Stimulated activated CD8-positive, alpha-beta memory T cell treated with anti-CD3 and anti-CD28 coated beads, Interleukin-7, amount 100 ng/mL, for 1 hour (primary cell): ENCODE measurements at places on chromosomes 2 and 18.

- no peak for DNase-seq
These were observed 75.7 kb downstream of the CHST9 start for GRCh38 chr18:27109451-27109850.

DNA sequence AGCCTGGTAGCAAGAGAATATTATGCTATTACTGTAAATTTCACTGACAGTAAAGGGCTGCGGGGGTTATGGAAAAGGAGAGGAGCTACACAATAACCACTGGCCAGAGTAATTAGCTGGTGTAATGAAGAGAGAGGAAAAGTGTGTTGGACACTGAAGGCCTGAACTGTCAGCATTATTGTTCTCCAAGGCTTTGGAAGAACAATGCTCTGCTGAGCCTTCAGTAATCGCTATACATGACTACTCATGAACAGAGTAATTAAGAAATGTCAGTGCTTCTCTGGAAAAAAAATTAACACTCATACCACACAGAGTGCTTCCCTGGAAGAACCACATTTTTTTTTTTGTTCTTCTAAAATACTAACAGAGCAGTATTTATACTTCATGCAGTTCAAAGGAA lies 931.3 kb downstream of the CPS1 start:
- DNase-seq = no peak

DNA sequence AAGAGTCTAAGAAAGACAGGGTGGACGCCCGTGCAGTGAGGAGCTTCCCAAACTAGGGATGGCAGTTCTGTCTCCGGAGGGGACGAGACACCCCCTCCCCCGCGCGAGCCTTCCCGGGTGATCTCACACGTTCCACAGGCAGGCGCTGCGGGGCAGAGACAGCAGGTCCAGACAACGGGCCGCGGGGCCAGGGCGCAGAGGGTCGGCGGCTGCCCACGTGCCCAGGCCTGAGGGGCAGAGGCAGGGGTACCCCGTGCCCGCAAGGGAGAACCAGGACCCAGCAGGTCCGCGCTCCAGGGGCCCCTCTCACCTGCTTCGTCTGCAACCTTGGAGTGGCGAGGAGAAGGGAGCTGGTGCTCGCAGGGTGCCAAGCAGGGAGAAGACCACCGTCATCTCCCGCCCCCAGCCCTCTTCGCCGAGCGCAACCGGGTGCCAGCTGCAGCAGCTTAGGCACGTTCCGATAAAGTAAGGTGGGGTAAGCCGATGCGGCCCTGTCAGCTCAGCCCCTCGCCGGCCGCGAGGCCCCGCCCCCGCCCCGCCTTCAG lies at the start of gene GPR155:
TSS of gene GPR155 (minus strand) at position 467 of the 545 bp plus-strand sequence. CDS start 5,073 bp downstream, outside the sequence.
- no peak for DNase-seq

- no peak for DNase-seq
These were observed 211.9 kb downstream of the AGPS start for GRCh38 chr2:177604271-177605065.

GRCh38 chr2:172361360-172361759 lies 66.0 kb upstream of the ITGA6 start:
- DNase-seq = no peak

DNA sequence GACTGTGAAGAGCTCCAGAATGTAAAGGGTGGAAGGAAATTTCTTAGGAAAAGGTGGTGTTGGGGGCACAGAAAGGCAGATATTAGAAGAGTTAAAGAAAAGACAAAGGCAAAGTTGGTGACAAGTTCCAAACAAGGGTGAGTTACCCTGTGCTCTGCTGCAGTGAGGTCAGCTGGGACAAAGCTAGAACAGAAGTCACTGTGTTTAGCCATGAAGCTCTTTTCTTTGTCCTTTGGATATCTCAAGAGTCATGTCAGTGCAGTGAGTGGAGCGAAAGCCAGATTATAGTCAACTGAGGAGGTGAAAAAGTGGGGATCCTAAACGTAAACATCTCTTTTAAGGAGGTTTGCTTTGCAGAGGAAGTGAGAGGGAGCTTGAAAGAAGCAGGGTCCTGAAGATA lies 187.8 kb upstream of the ALPP start:
- DNase-seq = no peak

- no peak for DNase-seq
These were observed 13.1 kb downstream of the MTCL1 start for GRCh38 chr18:8718401-8718913.

- no peak for DNase-seq
These were observed 53.1 kb upstream of the EFEMP1 start for GRCh38 chr2:55976681-55977080.

GRCh38 chr2:187118331-187119099 lies 269.5 kb upstream of the ZSWIM2 start:
- no peak for DNase-seq

- no peak for DNase-seq
These were observed 76.1 kb upstream of the NOSTRIN start for GRCh38 chr2:168726375-168726774.

- DNase-seq = no peak
These were observed 45.0 kb downstream of the METTL4 start for GRCh38 chr18:2526329-2526728.

- DNase-seq = no peak
These were observed 258.7 kb downstream of the TTC32 start for GRCh38 chr2:19643117-19643518.

GRCh38 chr2:231914077-231914690 lies 12.0 kb downstream of the NPPC start:
- DNase-seq = no peak

GRCh38 chr2:65864619-65865018 lies 432.2 kb upstream of the SPRED2 start:
- no peak for DNase-seq

DNA sequence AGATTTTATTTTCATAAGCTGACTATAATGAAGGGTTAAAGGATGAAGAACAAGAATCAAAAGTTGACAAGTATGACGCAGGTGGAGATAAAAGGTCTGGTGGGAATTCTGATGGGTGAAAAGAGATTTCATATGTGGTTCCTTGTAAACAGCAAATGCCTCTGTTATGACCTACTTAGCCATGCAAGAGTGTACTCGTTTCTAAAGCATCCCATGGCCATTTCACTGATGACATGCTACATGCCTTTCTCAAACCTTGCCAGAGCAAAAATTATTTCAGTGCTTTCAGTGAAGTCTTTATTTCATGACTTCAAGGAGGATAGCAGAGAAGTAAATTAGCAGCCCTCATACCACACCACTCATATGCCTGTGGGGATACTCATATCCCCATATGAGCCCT lies 71.7 kb downstream of the FEZ2 start:
- DNase-seq = no peak

GRCh38 chr2:190562121-190562520 lies 27.6 kb upstream of the NEMP2 start:
- DNase-seq = no peak

- DNase-seq = no peak
These were observed 213.5 kb upstream of the PIEZO2 start for GRCh38 chr18:11362856-11363255.

- no peak for DNase-seq
These were observed 5.0 kb downstream of the GAD1 start for GRCh38 chr2:170821531-170822289.

DNA sequence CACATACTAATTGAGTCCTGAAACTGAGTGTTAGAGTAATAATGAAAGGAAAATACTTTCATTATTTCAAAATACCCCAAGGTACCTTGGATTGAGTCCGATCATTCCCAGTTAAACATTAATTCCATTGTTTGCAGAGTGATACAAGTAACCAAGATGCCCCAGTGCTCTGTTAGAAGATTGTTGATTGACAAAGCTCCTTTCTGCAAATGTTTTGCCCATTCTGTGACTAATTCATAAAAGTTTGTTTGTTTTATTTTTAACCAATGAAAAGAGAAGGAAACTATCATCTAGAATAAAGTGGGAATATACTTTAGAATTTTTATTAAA lies 124.0 kb downstream of the GULP1 start:
- DNase-seq = no peak

DNA sequence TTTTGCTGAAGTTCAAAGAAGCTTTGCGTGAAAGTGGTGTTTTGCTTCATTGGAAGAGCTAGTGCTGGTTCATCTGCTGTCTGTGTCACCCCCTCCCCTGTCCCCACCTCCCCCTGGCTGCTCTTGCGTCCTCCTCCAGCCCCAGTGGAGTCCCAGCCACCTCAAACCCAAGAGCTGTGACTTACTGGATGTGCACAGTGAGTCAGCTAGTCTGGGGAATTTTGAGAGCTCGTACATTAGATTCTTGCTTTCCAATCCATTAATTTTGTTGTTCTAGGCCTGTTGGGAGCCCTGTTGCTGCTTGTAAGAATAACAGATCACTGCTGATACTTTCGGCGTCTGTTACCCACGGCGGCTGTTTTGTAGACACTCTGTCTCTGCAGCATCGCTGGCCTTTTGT lies 412.1 kb downstream of the TSN start:
- no peak for DNase-seq

DNA sequence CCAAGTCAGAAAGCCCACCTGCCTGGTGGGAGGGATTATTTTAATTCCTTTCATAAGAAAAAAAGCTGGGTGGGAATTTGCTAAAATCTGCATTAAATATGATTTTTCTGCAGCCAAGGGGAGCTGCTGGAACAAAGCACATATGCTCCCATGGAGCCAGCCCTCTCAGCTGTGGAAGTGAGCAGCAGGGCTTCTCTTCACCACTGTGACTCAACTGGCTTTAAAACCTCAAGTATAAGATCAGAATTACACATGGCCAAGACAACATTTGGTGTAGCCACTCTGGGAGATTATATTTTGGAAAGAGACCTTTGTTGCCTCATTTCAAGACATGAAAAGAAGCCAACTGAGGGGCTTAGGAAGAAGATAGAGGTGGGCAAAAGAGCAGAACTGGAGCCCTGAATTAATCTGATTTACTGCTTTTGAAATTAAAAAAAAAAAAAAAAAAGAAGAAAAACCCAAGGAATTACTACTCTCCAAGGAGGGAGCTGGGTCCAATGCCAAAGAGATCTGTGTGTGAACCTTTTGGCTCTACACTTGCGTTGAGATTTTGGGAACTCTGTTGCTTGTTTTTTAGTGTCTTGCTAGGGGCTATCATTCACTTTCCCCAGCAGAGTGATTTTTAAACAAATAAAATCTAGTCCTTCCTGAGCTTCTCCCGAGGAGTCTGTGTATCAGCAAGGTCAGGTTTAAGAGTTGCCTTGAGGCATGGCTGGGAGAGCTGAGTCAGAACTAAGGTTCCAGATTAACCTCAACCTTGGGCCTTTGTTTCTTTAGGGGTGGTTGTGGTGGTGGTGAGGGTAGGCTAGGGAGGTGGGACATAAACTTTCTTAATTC lies 6.0 kb downstream of the LHCGR start:
- DNase-seq = no peak
